CD8-positive, alpha-beta T cell (primary cell): ENCODE measurements at places on chromosomes 3 and 15.

DNA sequence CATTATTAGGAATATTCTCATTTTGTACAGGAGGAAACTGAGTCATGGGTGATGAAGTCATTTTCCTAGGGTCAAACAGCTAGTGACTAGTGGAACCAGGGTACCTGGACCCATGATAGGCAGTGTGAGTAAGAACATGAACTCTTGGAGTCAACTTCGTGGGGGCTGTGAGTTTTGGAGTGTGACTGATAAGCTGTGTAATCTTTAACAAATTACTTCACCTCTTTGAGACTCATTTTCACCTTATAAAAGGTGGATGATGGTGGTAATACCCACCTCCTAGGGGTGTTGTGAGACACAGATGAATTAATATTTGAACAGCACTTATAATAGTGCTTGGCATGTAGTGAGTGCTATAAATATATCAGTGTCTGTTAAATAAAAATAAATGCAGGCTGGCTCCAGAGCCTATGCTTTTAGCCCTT lies 9.1 kb downstream of the SEMA6D start:
- no peak for DNase-seq

GRCh38 chr15:74725225-74725774 lies at the start of gene CYP1A1:
Gene CYP1A1 (minus strand): TSS chr15:74725528. CDS start chr15:74723097, 2,431 bp downstream.
- peak; percentile 21 for DNase-seq

DNA sequence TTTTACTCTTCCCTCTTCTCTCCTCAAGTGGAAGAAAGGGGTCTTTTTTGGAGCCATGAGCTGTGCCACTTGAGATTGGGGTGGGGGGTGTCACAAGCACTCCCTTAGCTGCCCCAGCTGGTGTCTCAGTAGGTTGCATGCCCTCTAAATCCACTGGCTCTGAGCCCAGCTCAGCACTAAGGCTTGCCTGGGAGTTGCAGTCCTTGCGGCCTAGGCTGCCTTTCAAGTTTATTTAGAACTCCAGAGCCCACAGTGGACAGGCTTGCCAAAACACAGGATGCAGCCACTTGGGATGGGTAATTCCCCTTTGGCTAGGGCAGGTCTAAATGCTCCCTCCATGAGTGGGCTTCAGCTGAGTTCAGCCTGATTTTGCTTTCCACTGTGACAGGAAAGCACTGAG lies 24.7 kb downstream of the C3orf20 start:
- DNase-seq, result no peak

DNA sequence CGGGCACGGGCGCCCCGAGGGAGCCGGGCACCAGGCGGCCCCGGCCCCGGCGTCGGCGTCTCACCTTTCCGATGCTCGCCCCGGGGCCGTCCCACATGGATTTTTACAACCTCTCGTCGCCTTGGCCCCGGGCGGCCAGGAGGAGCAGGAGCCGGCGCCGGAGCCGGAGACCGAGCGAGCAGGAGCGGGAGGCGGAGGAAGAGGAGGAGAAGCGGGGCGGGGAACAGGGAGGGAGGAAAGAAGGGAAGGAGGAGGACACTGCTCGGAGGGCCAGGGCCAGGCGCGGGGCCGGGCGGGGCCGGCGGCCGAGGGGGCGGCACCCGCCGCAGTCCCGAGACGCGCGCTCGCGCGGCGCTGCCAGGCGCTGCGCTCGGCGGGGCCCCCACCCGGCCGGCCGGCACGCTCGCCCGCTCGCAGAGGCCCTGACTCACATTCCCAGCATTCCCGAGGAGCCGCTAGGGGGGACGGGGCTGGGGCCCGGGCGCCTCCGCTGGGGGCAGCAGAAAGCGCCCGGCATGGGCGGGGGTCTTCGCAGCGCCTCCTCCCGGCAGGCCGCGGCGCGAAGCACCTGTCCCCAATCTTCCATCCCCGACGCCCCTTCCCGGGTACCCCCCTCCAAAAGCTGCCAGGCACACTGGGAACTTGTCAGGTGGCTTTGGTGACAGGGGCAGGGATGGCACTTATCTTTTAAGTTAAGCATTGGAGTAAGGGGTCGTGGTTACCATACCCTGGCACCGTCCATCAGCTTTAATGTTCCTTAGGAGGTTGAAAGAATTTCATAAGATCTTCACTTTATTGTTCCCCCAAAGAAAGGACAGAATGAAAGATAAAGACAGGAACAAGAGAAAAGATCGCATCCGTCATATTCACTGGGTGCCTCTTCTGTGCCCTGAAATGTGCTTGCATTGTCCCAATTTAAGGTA lies at the start of gene ERC2:
TSS of gene ERC2 (minus strand) at position 284 of the 923 bp plus-strand sequence.
- DNase-seq, result no peak

DNA sequence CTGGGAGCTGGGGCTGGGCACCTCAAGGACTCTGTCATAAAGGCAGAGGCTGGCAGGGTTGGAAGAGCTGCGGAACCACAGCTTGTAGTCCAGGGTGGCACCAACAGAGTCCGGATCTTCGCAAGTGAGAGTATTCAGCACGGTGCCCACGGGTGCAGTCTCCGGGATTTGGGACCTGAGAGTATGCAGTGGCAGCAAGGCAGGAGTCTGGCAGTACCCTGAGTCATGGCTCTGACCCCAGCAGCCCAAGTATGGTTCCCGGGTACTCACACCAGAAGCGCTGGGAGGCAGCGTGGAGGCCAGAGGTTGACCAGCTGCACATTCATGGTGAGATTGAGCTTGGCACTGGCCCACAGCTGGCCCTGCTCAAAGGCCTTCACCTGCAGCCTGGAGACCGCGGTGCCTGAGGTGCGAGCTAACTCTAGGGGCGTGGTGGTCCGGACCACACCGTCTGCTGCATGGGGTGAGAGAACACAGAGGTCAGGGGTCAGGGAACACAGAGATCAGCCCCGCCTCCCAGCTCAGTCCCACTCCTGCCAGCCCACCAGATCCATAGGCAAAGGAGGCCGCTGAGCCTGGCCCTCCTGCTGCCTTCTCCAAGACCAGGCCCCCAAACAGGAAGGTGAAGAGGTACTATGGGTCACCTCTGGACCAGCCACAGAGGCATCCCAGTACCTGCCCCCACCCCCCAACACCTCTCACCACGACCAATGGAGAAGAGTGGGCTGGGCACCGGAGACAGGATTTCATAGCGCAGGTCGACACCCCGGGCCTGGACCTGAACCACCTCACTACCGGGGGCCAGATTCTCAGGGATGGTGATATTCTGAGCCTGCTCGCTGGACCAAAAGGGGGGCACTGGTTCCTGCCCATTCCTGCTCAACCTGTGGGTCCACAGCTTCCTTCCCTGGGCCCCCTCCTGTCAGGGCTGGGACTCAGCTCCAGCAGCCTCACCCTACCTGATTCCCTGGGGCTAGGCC lies 4.5 kb downstream of the CDHR4 start:
- no peak for DNase-seq
